ENCODE measurements at places on chromosomes 13 and 19. TPM values are rescaled to one million over a fixed set of nuclear protein-coding genes. Genes with fewer than 3 reads are reported as not detected.
A peak's percentile ranks its signal among the peaks of the same experiment; 100 is the strongest.

The ZNF729 gene
- total RNA-seq, result not detected

GRCh38 chr13:74977498-74977897, 504.5 kb downstream of the TBC1D4 start:
- no peak for DNase-seq

DNA sequence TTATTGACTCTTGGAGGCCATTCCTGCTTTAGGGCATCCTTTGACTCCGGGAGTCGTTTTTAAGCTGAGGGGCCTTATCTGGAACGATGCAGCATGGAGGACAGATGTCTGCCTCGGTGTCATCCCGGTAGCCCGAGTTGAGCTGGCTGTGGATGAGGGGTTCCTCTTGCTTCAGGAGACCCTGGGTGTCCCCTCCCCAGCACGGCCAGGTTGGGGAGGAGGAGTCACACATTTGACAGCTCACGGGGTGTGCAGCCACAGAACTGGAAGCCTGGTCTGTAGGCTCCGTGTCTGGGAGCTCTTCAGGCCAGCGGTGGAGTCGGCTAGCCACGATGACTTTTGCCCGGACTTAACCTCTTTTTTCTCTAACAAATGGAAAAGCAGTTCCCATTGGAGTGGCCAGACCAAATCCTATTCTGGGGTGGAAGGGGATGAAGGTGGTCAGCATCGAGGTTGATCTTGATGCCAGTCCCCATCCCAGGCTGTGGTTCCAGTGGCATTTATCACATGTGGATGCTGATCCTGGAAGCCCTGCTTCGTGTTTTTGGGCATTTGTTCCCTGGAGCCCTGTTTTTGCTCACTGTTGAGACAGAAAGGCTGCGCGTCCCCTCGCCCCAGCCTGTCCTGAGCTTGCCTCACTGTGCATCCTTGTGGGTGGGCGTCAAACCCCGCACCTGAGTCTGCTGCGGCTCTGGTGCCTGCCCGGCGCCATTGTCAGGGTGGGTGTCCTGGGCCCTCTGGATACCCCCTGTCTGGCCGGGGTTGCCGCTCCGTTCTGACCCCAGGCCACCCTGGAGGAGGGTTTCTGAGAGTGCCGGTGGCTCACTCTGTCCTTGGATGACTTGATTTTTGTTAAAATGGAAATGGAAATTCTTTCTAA, 12.0 kb downstream of the TFDP1 start:
- DNase-seq, result no peak

DNA sequence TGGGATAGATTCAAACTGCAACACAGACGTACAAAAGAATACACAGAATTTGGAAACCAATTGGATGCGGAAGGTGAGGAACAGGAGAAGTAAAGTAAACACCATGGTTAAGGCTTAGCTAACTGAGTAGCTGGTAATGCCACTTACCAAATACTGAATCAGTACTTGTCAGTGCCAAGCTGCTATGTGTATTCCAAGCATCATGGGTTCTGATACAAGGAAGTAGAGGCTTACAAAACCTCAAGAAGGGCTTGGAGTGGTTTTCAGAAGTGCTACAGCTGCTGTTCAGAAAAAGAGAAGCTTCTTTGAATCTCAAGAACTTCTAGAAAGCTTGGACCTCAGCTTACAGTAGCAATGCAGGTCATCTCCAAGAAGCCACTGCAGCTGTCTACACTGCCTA, 35.9 kb upstream of the DCT start:
- DNase-seq, result no peak

The OR7D2 gene
- 0.21 TPM for total RNA-seq

DNA sequence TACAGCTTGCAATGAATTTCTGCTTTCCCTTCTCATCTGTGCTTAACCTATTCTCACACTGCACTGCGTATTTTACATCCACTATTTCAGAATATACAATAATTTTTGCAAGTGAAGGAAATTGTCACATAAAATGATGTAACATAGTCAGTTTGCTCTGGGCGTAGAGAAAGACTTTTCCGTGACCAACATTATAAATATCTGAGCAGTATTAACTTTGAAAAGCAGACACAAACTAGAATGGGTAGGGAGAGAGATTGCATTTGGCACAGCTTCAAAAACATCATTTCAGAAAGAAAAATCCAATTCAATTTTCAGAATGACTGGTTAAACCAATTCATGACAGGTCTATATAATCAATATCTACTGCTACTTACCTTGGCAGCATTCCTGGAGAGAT, 352.5 kb upstream of the MIR17HG start:
- DNase-seq, result no peak

GRCh38 chr13:24097064-24097463, 63.5 kb upstream of the SPATA13 start:
- DNase-seq, result no peak

DNA sequence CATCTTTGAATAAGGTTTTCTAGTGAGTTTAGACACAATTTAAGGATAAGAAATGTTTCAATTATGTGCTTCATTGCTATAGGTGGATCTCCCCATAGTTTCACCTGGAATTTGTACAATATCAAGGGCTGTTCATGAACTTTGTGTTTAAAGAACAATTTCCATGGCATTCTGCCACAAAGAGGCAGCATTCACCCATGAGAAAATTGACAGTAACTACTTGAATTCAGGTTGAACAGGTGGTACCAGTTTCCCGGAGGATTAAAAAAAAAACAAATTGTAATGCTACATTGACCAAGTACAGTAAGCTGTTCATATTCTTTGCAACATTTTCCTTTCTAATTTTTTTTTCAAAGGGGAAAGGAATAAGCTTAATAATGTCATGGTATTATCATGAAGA, 9.1 kb downstream of the SLITRK5 start:
- no peak for DNase-seq

The TMPRSS9 gene
- total RNA-seq, result not detected

DNA sequence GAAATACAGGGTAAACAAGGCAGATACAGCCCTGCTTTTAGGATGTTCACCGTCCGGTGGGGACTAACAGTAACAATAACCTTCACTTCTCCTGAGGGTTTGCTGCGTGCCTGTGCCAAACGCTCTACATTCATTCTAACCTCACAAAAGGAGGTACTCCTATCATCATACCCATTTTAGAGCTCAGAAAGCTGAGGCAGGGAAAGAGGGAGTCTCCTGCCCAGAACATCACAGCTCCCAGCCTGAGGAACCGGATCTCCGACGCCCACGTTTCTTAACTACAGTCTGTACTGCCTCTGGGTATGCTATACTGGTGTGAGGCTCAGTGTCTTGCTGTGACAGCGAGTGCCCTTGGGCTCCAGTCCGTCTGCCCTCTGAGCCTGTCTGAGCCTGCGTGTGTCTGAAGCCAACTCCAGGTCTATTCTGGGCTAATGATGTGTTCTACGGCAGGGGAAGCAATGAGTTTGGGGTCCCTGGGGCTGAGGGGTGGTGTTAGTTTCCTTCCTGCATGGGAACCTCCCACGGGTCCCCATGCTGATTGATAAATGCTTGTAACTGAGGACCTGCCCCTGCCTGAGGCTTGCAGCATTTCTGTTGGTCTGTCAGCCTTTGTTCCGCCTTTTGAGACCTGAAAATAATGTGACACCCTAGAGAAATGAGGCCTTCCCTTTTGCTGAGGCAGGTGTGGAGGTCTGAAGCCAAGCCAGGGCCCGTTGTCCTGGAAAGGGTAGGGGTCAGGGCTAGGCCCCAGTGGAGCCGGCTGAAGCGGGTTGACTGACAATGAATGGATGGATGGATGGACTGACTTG, 4.9 kb downstream of the LIPE start:
- no peak for DNase-seq

DNA sequence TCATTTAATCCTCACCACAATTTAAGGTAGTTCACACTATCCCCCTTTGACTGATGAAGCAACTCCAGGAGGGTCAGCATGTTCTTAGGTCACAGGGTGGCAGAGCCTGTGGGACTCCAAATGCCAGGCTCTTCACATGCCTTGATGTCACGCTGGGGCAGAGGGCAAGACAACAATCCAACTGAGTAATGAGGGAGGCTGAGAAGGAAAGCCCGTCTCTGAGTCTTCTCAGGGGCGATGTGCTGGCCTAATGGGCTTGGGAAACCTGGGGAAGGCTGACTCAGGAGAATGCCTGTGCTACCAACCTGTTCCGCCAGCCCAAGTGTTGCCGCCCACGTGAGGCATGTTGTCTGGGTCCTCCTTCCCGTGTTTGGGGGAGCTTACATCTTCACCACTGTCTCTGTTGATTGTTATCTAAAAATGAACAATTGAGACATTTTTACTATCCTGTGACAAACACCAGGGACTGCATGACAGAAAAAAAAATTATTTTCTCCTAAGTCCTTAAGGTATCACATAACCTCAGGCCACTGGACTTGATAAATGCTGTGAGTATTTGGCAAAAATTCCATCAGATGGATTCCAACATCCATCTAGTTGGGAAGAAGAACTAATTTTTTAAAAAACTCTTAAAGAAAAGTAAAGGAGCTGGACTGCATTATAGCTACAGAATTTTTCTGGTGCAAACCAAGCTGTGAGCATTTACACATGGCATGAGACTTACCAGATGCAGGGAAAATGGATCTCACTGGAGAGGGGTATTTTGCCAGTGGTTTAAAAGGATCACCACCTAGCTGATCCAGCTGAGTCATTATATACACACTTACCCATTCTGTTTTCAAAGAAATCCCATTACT, 157.5 kb downstream of the RGCC start:
- no peak for DNase-seq

The EIF3K gene
- 515 TPM for total RNA-seq

DNA sequence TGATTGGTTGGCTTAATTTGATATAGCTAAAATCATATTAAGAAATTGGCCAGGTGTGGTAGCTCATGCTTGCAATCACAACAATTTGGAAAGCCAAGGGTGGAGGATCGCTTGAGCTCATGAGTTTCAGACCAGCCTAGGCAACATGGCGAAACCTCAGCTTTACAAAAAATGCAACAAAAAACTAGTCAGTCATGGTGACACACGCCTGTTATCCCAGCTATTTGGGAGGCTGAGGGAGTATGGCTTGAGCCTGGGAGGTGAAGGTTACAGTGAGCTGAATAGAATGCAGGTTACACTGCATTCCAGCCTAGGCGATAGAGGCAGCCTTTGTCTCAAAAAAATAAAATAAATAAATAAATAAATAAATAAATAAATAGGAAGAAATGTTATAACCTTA, 1579.6 kb upstream of the SLC10A2 start:
- no peak for DNase-seq

GRCh38 chr19:16942583-16942982, 53.8 kb downstream of the F2RL3 start:
- DNase-seq, result no peak

The COQ8B gene
- 20.1 TPM for total RNA-seq

DNA sequence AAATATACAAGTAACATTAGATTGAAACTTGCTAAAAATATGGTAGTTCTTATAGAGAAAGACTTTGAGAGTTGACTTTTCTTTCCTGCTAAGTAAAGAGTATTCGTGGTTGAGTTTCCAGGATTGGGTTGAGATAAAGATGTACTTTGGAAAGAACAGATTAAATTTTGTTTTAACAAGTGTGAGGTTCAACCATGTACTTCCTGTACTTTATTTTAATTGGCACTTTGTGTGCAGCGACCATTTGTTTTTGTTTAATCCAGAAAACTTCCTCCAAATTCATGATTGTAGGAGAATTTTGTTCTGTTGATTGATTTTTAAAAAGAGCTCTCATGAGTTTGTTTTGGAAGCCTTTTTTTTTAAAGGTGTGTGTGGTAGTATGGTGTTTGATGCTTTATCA, 46.9 kb downstream of the PAN3 start:
- no peak for DNase-seq

DNA sequence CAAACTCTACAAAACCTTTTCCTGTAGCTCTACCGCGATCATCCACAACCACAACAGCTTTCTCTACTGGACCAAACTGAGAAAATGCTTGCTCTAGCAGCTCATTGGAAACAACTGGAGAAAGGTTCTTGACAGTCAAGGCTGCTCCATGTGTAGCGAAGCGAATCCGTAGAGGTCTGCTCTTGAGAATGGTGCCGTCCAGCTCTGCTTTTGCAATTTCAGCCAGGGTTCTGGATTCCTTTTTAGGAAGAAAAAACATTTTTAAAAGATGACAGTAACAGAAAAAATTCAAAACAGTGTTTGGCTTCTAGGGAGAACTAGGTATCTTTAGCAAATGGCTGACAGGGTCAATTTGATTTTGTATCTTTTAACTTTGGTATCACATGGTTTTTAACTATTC, 10.4 kb downstream of the PSPC1 start:
- no peak for DNase-seq

The GJB6 gene
- total RNA-seq, result not detected

The LENG8 gene
- total RNA-seq, result 76.5 TPM

The AXL gene
- total RNA-seq, result 31.8 TPM

The PSG5 gene
- not detected for total RNA-seq

- DNase-seq, result no peak
Observed at GRCh38 chr19:17739121-17739875, 12.0 kb upstream of the FCHO1 start.

- DNase-seq, result no peak
Observed at GRCh38 chr13:95603887-95604555, 40.5 kb downstream of the DZIP1 start.

- DNase-seq, result no peak
Observed at GRCh38 chr13:83819611-83820010, 62.7 kb downstream of the SLITRK1 start.

DNA sequence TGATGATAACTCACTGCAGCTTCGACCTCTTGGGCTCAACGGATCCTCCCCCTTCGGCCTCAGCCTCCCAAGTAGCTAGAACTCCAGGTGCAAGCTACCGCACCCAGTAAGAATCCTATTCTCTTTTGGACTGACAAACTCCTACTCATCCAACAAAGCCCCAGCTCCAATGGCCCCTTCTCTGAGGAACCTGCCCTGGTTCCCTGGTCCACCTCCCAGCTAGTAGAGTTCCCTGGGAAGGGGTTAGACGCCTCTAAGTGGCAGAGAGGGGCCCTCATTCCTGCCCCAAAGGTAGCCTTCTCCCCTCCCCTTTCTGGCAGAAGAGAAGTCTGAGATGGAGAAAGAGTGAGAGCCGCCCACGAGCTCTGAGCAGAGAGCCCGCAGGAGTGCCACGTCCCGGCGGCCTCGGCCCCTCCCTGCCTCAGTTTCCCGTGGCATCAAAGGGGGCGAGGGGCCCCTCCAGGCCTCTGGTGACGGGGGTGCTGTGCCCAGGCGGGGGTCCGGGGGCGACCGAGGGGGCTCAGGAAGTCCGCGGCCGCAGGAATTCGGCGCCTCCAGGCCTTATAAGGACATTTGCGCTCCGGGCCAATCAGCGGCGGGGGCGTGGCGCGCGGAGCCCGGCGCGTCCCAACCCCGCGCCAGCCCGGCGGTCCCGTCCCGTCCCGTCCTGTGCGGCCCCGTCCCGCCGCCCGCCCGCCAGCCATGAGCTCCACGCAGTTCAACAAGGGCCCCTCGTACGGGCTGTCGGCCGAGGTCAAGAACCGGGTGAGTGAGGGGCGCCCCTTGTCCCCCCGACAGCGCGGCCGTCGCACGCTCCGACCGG, at the start of gene CNN2:
TSS of gene CNN2 (plus strand) at position 649 of the 823 bp plus-strand sequence. CDS start at position 703, 54 bp downstream.
- DNase-seq, result peak; percentile 87

- no peak for DNase-seq
Observed at GRCh38 chr19:19429361-19429760, 23.9 kb downstream of the GATAD2A start.

The ZNF708 gene
- 9.4 TPM for total RNA-seq

DNA sequence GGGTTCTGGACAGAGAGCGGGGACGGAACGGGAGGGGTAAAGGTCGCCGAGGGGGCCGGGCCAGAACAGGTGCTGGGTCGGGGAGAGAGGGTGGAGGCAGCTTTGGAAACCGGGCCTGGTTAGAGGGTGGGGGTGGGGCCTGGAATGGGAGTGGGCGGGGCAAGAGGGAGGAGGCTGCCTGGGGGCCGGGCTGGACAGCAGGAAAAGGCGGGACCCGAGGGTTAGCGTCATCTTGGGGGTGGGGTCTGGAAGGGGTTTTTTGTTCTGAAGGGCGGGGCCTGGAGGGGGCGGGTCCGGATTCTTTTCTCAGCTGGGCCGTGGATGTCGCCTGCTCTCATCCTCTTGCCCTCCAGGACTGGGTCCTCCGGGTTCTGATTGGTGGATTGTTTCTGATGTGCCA, 4.3 kb upstream of the ZNF813 start:
- DNase-seq, result peak; percentile 75
